ENCODE measurements at places on chromosomes 11 and 22.

DNA sequence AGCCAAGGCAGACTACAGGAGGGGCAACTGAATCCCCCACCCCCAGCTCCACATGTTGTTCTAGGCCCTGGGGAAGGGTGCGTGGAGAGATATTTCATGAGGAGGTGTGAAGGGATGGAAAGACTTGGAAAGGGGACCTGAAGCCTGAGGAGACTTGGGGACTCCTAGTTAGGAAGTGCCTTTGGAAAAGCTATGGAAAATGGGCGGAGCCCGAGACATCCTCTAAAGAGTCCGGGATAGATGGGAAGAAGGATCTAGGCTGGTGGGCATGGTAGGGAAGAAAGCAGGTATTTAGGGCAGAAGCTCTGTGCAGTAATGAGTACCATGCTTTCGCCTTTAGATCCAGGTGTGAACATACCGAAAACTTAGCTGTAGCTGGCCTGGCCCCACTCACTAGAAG lies 15.0 kb upstream of the CYP2R1 start:
- DNase-seq, result no peak
- H3K36me3 ChIP-seq, result no peaks in the 10 kb centered on the region
- no peak overlapping the region for H3K4me3 ChIP-seq
- H3K4me1 ChIP-seq, result peaks cover 24% of the 10 kb centered on the region
- H3K27ac ChIP-seq, result no peak overlapping the region
- H3K27me3 ChIP-seq, result peaks cover 14% of the 10 kb centered on the region

GRCh38 chr22:37749831-37750595 lies 53.2 kb downstream of the TRIOBP start:
- H3K27me3 ChIP-seq, result no peaks in the 10 kb centered on the region
- no peak overlapping the region for H3K27ac ChIP-seq

GRCh38 chr11:2778630-2779498 lies 79.1 kb upstream of the KCNQ1OT1 start:
- no peak overlapping the region for H3K27ac ChIP-seq
- H3K36me3 ChIP-seq, result no peaks in the 10 kb centered on the region

DNA sequence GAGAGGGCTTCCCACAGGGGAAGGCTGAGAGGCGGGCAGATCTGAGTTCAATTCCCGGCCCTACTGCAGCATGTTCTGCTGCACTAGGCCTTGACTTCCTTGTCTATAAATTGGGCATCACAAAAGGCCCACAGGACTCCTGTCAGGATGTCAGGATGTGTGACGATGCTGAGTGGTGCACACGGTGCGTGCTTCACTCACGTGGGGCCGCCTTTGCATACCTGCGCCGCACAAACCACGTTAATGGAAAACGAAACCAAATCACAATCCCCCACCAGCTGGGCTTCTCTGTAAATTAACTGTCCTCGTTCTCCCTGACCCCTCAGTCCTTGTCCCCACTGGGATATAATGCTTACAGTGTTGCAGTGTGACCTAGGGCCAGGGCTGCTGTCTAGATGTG lies 32.3 kb upstream of the TSPAN18 start:
- H3K4me1 ChIP-seq, result no peaks in the 10 kb centered on the region
- H3K36me3 ChIP-seq, result no peaks in the 10 kb centered on the region
- no peaks in the 10 kb centered on the region for H3K27me3 ChIP-seq
- no peak overlapping the region for H3K4me3 ChIP-seq

DNA sequence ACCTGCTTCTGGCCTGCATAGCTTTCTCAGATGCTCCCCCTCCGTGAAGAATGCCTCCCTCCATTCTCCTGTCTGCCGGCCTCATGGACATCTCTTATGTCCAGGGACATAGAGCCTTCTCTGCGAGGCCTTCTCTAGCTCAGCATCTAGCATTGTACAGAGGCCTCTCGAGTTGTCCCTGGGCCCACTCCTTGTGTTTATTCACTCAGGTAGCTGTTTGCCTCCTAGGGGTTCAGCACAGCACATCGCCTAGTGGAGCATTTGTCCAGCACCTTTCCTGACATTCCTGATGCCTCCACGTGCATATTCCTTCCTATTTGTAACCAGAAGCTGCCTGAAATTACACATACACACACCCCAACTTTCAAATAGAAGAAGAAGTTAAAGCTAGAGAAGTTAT lies 101.3 kb downstream of the TBC1D22A start:
- DNase-seq, result no peak
- no peaks in the 10 kb centered on the region for H3K27me3 ChIP-seq
- no peak overlapping the region for H3K4me3 ChIP-seq
- no peak overlapping the region for H3K27ac ChIP-seq
- peaks cover 2% of the 10 kb centered on the region for H3K36me3 ChIP-seq
- H3K4me1 ChIP-seq, result no peaks in the 10 kb centered on the region

DNA sequence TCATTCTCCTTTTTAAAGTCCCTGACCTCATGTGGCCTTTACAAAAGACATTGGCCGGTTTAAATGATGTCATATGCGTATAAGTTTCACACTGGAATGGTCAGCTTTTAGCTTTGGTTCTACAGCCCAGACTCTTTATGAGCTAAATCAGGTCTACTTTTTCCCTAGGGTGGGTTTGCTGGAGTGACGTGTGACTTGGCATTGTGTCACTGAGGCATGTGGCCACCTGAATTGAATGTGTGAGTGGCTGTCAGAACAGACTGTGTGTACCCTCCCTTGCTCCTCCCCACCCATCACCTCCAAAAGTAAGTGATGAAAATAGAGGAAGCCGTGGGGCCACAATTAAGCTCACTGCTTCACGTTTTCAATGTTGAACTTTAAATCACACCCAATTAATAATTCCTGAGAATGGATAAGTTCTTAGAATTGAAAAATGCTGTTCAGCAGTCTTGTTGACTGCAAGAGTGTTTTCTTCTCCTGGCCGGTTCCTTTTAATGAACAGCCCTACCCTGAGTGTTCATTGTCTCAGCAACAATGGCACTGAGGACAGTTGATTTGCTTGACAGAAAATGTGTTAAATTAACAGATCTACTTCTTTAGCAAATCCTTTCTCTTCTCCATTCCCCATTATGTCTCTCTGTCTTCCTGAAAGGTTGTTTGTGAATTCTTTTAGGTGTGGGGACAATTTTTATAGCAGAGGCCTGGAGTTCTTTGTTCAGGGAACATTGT lies 11.3 kb downstream of the CECR2 start:
- H3K27me3 ChIP-seq, result no peaks in the 10 kb centered on the region
- no peak for DNase-seq
- H3K4me1 ChIP-seq, result no peaks in the 10 kb centered on the region
- H3K4me3 ChIP-seq, result no peak overlapping the region
- H3K36me3 ChIP-seq, result no peaks in the 10 kb centered on the region

DNA sequence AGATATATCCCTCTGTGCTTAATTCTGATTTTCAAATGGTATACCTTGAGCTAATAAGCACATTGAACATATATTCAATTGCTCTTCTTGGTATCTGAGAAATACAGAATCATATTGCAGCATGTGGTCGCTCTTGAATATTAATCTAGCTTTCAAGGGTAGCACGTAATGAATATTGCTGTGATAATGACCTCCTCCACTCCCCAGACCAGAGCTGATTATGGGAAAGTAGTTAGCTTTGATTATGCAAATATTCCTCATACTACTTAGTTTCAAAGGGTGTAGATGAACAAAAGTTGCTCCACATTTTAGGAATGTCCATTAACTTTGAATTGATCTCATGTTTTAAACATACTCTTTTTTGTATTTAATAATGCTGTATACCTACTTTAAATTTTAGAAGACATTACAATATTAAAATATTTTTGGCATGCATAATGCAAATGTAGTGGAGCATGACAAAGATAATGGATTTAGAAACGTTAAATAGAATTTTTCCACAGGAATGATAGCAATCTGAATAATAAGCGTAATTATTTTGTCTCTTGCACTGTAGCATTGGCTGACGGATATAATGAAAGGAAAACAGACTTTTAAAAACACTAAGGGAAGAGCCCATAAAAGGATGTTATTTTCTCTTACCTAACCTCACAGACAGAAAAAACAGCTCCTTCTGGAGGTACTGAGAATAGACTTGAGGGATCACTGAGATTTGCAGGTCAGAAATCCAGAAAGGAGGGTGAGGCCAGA lies 27.2 kb downstream of the KBTBD3 start:
- no peaks in the 10 kb centered on the region for H3K4me1 ChIP-seq
- no peaks in the 10 kb centered on the region for H3K36me3 ChIP-seq
- H3K4me3 ChIP-seq, result no peak overlapping the region
- no peaks in the 10 kb centered on the region for H3K27me3 ChIP-seq

DNA sequence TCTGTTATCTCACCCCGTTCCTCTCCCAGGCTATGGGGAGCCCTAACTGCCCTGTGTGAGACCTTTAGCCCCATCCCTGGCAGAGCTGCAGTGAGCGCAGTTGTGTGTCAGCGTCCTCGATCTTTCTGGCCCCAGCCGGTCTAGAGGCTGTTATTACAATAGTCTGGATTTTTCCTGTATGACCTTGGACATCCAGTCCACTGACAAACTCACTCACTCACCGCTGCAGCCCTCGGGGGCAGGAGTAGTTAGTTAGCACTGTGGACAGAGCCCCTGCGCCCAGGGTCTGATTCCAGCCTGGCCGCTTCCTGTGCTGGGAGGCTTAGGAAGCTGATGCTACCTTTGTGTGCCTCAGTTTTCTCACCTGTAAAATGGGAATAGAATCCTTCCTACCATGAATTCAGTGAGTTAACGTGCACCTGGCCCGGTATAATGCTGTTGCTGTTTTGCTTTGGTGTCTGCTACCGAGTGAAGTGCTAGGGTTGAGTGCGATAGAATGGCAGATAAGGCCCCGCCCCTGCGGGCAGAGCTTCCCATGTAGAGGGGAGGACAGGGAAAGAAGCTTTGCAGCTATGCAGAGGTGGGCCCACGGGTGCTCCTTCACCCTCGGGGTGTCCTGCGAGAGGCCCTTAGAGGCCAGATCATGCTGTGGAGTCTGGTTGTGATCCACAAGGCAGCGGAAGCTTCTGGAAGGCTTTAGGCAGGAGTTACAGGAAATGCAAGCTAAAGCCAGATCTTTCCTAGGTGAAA lies 3.0 kb downstream of the LRP5 start:
- no peak for DNase-seq
- no peak overlapping the region for H3K27ac ChIP-seq
- H3K4me1 ChIP-seq, result peaks cover 20% of the 10 kb centered on the region
- no peak overlapping the region for H3K4me3 ChIP-seq
- H3K27me3 ChIP-seq, result no peaks in the 10 kb centered on the region

DNA sequence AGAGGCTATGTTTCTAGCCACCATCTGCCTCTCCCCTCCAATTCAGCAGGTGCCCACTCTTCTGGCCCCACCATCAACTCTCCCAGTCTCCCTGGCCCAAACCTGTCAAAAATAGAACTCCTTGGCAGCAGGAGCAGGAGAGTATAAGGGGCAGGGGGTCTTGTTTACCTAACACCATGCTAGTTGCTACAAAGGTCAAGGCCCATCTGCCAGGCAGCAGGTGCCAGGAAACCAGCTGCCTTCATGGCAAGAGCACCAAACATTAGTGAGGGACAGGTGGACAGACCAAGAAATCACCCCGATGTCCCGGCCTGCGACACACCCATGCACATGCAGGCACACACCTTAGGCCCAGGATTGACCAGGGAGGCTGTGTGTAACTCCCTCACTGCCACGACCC lies 387.9 kb downstream of the BUD13 start:
- H3K4me3 ChIP-seq, result no peak overlapping the region
- no peaks in the 10 kb centered on the region for H3K4me1 ChIP-seq
- no peaks in the 10 kb centered on the region for H3K27me3 ChIP-seq

- H3K4me3 ChIP-seq, result no peak overlapping the region
- no peak overlapping the region for H3K27ac ChIP-seq
- no peaks in the 10 kb centered on the region for H3K36me3 ChIP-seq
- DNase-seq, result no peak
- peaks cover 5% of the 10 kb centered on the region for H3K4me1 ChIP-seq
- no peaks in the 10 kb centered on the region for H3K27me3 ChIP-seq
Observed at GRCh38 chr11:108895579-108896480, 231.0 kb downstream of the DDX10 start.

DNA sequence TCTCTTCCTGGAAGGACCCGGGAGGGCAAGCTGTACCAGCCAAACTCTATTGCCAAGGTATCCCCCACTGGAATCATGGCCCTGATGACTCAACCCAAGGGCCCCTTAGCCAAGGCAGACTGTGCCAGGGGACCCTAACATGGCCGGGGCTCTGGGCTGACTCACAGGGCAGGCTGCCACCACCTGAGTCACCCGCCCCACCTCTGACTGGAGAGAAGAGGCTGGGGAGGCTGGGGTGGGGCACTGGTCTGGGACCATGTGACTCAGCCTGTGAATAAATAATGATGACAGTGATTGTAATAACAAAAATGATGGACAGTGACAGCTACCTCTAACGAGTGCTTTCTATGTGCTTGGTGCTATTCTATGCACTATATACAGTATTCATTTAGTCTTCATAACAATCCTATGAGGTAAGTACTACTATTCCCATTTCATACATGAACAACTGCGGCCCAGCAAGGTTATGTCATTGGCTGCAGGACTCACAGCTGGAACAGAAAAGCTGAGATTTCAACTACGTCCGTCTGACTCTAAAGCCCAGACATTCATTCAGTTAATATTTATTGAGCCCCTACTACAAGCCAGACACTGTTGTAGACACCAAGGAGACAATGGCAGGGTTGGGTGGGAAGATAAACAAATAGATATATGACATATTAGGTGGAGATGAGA lies 84.2 kb downstream of the FBXO7 start:
- H3K4me1 ChIP-seq, result no peaks in the 10 kb centered on the region
- H3K27ac ChIP-seq, result no peak overlapping the region
- no peaks in the 10 kb centered on the region for H3K27me3 ChIP-seq
- no peak overlapping the region for H3K4me3 ChIP-seq
- no peaks in the 10 kb centered on the region for H3K36me3 ChIP-seq

GRCh38 chr22:32620992-32621391 lies 146.4 kb downstream of the FBXO7 start:
- H3K4me3 ChIP-seq, result no peak overlapping the region
- no peaks in the 10 kb centered on the region for H3K36me3 ChIP-seq
- H3K4me1 ChIP-seq, result no peaks in the 10 kb centered on the region
- no peak overlapping the region for H3K27ac ChIP-seq
- no peaks in the 10 kb centered on the region for H3K27me3 ChIP-seq

GRCh38 chr11:13311570-13311969 lies 34.0 kb downstream of the BMAL1 start:
- peaks cover 21% of the 10 kb centered on the region for H3K36me3 ChIP-seq
- no peak overlapping the region for H3K4me3 ChIP-seq
- H3K4me1 ChIP-seq, result peaks cover 3% of the 10 kb centered on the region
- no peak overlapping the region for H3K27ac ChIP-seq

Data from thymus (tissue), 14 donors.